ENCODE measurements at places on chromosomes 12 and 14.

DNA sequence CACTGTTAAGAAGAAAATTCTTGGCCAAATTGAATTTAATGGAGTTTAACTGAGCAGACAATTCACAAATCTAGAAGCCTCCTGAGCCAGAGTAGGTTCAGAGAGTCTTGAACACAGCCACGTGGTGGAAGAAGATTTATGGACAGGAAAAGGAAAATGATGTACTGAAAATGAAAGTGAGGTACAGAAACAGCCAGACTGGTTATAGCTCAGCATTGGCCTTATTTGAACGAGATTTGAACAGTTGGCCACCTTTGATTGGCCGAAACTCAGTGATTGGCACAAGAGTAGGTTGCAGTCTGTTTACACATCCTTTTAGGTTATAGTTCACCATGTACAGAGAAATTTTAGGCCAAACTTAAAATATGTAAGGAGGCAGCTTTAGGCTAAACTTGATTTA, 9.9 kb downstream of the OAS2 start:
- DNase-seq, result no peak

- no peak for DNase-seq
Observed at GRCh38 chr14:101505236-101505970, 55.9 kb upstream of the DIO3 start.

DNA sequence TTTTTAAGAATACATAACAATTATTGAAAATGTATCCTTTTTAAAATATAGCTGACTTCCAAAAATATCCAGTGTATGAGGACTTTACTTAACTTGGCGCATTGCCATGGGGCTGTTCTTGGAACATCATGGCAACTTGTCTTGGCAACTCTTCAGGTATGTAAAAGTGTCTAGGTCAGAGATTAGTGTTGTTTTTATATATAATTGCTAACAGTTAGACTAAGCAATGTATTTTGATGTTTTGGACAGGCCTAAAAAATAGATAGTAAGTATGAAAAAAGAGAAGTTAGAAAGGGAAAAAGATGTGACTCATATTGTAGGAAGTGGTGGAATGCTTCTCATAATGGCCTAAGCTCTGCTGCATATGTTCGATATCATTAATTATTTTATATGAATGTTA, 70.9 kb downstream of the MON2 start:
- peak; percentile 74 for DNase-seq

DNA sequence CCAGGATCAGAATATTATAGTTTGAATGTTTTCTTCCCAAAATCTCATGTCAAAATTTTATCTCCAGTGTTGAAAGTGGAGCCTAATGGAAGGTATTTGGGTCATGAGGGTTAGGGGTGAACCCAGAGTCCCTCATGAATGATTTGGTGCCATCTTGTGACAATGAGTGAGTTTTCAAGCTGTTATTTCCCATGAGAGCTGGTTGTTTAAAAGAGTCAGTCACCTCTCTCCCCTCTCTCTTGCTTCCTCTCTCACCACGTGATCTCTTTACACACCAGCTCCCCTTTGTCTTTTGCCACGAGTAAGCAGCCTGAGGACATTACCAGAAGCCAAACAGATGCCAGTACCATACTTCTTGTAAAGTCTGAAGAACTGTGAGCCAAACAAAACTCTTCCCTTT, 561.6 kb downstream of the RERGL start:
- DNase-seq, result no peak

GRCh38 chr14:28308734-28309133, 457.9 kb upstream of the FOXG1 start:
- DNase-seq, result no peak

DNA sequence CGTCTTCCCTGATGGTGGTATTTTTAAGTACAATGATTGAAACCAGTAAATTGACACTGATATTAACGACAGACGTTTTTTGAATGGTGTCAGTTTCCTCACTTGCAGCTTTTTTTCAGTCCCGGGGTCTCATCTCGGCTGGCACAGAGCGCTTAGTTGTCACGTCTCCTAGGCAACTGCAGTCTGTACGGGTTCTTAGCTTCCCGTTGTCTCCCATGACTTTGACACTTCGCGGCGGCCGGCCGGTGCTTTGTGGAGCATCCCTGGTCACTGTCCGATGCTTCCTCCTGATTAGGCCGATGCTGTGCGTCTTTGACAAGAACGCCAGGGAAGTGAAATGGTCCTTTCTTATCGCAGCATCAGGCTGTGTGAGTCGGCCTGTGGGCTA, 67.4 kb downstream of the ADGRD1 start:
- DNase-seq, result no peak

DNA sequence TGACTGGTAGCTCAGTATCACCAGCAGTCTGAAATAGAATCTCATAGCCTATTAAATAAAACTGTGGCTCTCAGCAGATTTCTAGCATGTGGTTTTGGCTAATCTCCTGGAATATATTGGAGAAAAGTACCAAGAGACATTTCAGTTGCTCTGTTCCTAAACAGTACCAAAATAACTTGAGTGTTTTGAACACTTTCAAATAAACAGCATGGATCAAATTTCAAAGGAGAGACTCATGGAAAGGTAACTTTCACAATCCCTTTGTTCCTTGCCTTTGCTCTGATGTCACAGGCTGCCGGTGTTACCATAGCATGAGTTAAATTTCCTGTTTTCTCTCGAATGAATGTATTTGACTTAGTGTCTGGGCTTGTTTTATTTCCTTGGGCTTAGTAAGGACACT, 3.4 kb downstream of the ARG2 start:
- peak; percentile 76 for DNase-seq

DNA sequence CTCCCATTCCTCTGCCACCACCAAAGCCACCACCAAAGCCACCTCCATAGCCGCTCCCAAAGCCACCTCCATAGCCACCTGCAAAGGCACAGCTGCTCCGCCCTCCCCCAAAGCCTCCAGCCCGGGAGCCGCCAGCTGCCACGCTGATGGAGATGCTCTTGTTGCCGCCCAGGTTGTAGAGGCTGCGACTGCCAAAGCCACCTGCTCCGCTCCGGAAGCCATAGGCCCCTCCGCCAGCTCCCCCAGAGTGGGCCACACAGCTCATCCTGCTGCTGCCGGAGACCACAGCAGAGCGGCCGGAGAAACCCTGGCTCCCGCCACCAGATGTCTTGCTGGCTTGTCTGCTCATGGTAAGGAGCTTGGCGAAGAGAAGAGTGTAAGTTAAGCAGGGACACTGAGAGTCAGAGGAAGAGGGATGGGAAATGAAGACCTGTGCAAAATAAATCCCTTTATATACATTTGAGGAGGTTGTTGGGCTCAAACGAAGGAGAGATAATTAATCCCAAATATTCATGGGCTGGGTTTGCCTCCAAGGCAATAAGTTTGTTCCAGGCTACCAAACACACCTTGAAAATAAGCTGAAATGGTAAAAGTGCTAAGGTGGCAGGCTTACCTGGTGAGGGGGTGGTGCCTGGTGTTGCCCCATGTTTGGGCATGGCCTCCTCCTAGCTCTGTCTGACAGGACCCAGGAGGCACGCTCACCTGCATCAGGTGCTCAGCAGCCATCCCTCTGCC, at the start of gene KRT3:
Gene KRT3 (minus strand): TSS at position 424 of the 735 bp plus-strand sequence. CDS start 75 bp downstream, at position 349.
- no peak for DNase-seq

GRCh38 chr12:44812062-44812461, 64.1 kb downstream of the NELL2 start:
- DNase-seq, result no peak

DNA sequence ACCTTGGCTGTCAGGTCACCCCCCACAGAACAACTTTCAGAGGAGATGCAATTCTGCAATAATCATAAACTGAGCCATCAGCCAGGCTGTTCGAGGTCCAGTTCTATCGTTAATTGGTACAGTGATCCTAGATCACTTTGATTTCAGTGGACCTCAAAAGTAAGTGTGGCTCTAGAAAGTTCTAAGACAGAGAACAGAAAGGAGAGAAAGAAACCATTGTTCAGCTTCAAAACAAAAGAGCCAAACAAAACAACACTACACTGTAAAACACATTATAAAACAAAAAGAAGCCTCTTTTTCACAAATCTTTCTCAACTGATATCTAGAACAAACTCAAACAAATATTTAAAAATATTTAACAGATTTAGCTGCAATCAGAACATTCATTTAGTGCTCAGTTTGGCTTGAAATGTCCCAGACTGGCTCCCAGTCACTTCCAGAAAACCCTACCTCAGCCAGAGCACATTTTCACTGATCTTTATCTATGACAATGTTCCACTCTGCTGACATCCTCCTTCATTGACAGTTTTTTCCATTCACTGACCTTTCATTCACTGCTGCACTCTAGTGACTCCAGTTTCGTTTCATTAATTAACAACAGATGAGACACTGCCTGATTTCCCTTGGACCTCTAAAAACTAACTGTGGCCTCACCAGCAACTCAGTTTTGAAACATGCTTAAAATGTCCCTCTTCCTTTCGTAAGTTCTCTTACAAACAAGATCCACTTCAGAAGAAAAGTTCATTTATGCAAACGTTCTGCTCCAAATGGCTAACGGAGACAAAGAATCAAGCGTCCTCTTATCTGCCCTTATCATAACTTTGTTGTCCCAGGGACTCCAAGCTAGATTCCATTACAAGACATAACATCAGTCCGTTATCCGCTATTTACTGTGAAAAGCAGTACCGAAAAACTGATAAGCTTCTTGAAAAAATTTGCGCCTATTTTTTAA, 56.8 kb downstream of the DUSP16 start:
- DNase-seq, result peak; percentile 89

DNA sequence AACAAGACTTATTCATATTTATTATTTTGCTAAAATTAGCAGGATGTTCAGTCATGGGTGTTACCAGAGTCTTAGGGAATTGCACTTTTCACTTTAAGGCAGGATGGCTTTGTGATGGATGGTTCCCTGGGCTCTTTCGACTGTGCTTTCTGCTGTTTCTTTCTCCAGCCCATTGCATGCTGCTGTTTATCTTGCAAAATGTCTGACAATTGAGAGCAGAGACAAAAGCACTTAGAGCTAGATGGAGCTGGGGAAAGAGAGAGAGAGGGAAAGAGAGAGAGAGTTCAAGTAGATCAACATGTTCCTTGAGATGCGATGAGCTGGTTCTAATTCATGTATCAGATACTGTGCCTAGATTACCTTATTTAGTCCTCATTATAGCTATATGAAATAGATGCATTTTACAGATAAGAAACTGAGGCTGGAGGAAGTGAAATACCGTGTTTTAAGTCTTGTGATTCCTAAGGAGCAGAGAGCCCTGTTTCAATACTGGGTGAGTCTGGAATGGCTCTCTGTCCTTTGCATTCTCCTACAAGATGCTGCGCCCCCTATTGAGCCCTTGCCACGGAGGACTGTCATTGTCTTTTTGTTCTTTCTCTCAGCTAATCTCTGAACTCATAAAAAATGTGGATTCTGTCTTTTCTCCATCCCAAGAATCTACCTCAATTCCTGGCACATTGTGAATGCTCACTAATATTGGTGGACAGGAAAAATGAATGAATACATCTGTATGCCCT, 227.9 kb downstream of the ALG10B start:
- no peak for DNase-seq

DNA sequence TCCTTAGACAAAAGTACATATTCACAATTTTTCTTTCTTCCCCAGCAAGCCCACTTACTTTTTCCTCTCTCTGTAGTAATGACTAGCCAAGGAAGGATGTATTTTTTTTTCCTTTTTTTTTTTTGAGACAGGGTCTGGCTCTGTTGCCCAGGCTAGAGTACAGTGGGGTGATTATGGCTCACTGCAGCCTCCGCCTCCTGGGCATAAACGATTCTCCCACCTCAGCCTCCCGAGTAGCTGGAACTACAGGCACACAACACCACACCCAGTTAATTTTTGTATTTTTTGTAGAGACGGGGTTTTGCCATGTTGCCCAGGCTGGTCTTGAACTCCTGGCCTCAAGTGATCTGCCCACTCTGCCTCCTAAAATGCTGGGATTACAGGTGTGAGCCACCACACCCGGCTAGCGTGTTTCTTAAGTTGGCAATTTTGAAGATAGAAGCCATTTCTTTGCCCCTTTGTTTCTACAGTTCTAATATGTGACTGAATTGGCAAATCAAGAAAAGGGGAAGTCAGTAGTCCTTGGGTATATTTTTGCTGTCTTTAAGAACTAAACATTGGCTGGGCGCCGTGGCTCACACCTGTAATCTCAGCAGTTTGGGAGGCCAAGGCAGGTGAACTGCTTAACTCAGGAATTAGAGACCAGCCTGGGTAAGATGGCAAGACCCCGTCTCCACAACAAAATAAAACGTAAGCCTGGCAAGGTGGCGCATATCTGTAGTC, 3.2 kb upstream of the NACA start:
- DNase-seq, result no peak

GRCh38 chr14:71885301-71885700, 46.9 kb upstream of the RGS6 start:
- DNase-seq, result no peak

Measured in fibroblast of villous mesenchyme (primary cell).